ENCODE measurements at places on chromosomes 1 and 21.

DNA sequence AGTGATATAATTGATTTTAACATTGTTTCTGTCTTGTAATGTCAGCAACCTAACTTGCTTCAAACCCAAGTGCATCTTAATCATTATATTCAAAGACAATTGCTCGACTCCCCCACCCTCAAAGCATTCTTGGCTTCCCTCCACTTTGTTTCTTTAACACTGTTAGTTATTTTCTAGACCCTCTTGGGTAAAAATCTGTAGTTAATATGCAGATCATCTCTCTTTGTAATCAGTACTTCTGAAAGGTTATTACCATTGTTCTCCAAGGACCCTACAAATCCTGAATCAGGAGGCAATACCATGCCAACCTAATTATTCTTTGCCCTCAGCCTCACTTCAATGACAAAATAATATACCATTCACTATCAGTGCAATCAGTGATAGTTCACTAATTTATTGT lies 1075.7 kb downstream of the AMY1C start:
- no peak for DNase-seq

- no peak for DNase-seq
Measured at GRCh38 chr1:55214212-55214933, 791 bp downstream of the USP24 start.

DNA sequence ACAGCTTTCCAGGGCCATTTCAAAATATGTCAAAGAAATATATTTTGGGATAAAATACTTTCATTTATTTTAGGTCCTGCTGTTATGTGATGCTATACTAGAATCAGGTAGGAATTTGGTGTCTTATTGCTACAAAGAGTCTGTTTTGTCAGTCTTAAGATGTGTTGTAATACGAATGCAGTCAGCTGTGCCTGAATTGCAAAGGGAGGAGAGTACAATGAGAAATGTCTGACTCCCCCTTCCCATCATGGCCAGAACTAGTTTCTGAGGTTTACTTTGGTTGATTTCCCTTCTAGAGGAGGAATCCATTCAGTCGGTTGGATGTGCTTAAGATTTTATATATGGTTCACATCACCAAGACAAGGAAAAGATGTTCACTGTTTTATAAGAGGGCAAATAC lies 75.7 kb upstream of the TNFSF18 start:
- no peak for DNase-seq

- no peak for DNase-seq
Measured at GRCh38 chr1:97668945-97669344, 251.9 kb downstream of the DPYD start.

DNA sequence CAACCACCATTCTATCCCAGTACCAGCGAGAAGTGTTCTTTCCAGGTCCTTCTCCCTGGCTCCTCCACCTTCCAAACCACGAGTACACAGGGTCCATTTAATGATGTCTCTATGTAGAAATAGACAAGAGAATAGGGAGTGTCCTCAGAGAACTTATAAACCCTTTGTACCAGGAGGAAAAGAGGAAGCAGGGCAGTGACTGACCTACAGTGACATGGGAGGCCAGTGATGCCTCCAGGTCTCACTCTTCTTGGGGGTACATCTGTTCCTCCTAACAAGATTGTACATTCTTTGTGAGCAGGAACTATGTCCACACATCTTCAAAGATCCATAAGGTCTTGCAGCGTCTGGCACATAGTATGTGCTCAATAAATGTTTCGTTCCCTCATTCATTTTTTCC lies 18.7 kb upstream of the FMOD start:
- no peak for DNase-seq

- DNase-seq = no peak
Measured at GRCh38 chr1:233435622-233436021, 108.1 kb downstream of the MAP3K21 start.

DNA sequence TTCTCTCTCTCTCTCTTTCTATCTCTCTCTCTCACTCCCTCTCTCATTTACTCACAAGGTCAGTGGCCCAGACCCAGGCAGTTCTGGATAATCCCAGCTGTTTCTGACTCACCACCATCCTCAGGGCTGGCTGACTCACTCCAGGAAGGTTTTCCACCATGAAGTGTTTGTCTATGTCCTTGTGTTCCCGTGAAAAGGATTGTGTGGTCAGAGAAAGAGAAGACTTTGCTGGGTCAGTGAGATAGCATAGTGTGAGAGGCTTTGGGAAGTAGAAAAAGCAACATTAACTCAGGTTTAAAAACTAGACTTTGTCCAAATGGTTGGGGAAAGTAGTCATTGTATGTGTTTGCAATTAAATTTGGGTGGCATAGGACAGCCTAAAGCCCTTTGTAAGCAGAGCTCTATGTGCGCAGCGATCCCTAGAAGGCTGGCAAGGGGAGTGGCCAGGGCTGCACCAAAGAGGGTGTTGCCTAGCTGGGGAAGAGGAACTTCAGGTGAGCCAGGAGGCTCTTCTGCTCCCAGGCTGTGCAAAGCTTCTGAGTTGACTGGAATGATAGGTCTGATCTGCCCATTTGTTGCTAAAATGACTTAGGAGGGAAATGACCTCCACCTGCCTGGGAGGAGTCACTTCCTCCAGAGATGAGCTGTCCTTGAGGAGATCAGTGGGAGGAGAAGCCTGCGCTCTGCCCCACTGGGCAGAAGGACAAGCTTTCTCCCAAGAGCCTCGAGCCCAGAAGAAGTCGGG lies 4.9 kb upstream of the CAPN2 start:
- no peak for DNase-seq

- no peak for DNase-seq
Measured at GRCh38 chr1:36239941-36240637, 15.8 kb downstream of the THRAP3 start.

- DNase-seq = no peak
Measured at GRCh38 chr1:110588486-110588885, 17.7 kb downstream of the KCNA2 start.

DNA sequence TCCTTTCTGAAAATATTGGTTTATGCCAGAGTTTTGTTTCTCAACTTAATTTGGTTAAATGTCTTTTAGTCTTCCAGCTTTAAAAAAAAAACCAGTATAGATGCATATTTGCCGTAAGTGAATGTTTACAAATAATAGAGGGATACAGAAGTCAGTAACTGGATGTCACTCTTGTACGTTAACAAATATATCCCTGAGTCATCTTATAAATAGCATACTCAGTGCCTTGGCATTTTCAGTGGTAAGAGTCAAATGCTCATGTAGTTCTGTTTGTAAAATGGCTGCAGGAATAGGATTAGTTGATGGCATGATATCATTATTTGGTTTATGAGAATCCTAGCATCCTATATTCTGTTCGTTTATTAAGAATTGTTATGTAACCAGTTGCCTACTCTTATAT lies 55.4 kb downstream of the SPEN start:
- DNase-seq = no peak

GRCh38 chr1:27632387-27633297 lies 2.3 kb downstream of the FGR start:
- peak; percentile 55 for DNase-seq

GRCh38 chr1:178530037-178530402 lies 17.1 kb downstream of the TEX35 start:
- DNase-seq = no peak

- DNase-seq = no peak
Measured at GRCh38 chr1:41696381-41696780, 211.9 kb upstream of the EDN2 start.

DNA sequence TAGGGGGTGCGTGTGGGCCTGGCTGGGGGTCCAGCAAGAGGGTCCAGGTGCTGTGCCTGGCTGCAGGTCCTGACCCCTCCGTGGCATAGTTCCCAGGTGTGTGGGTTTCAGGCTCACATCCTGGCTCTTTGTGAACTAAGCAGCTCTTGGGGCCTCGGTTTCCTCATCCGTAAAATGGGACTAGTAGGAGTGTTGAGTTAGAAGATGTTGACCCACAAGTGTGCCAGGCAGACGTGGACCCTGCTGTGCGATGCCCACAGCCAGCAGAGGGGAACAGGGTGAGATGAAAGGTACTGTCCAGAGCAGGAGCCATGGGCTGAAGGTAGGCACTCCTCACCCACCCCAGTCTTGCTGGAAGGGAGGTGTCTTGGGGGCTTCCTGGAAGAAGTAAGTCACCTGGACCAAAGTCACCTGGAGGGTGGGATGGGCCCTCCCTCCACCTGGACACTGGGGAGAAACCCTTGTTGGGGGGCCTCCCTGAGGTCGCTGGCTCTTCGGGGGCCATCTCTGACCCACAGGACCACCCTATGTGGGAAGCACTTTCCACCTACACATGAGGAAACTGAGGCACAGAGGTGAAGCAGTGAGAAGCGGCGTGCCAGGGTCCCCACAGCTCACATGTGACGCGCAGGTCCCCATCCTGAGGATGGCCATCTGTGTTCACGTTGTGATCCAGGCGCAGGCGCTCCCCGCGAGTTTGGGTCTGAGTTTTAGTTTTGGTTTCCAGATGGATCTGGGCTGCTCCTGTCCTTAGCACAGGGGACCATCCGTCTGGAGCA lies 1.4 kb downstream of the ARHGEF16 start:
- DNase-seq = no peak

GRCh38 chr1:64745986-64746940 lies 1.4 kb downstream of the RAVER2 start:
- no peak for DNase-seq

DNA sequence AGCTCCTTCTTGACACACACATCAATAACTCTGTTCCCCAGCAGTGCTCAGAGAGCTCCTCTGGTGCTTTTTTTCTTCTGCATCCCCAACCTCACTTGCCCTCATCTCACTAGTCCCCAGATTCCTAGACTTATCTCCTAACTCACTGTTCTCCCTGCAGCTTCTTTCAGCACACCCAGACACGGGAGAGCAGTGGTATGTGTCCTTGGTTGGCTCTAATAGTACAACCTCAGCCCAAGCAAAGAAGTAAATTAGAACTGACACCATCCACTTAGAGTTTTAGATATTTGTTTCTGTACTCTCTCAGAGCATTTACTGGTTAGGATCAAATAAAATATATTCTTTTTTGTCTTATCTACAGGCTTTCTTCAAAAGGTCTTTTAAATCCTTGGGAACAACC lies 201.4 kb upstream of the SNX7 start:
- DNase-seq = no peak

Measured in activated CD4-positive, alpha-beta T cell treated with anti-CD3 and anti-CD28 coated beads, Interleukin-2, amount 50 U/mL, for 4 hours (primary cell).